IMR-90 (cell line): ENCODE measurements at places on chromosomes 16 and 17. TPM values are rescaled to one million over a fixed set of nuclear protein-coding genes. Genes with fewer than 3 reads are reported as not detected.

Gene RASD1
- 0.54 and 1.1 TPM in 2 replicates for total RNA-seq

DNA sequence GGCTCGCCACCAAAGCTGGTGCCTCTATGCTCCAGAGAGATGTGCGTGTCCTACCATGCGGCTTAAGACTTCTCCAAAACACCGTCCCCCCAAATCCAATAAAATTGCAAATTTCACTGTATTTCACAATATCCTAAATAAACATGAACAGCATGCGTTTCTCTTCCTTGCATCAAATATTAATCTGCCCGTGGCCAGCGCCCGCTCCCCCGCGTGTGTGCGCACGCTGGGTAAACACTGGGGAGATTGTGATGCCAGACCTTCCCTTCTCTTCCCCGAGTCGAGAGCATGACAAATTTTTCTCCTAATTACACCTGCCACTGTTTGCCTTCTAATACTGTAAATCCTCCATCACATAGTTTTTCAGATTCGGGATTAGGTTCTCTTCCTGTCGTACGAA lies 148.1 kb downstream of the MRM1 start:
- H3K27me3 ChIP-seq, result peaks cover 24% of the 10 kb centered on the region
- no peak for DNase-seq
- no peak overlapping the region for H3K27ac ChIP-seq

GRCh38 chr16:741986-742629 lies 1.3 kb upstream of the CIAO3 start:
- no peak overlapping the region for H3K4me3 ChIP-seq
- H3K27me3 ChIP-seq, result no peaks in the 10 kb centered on the region
- H3K36me3 ChIP-seq, result peaks cover 6% of the 10 kb centered on the region; the same call in 1 of the 2 replicates
- H3K27ac ChIP-seq, result no peak overlapping the region
- DNase-seq, result no peak
- peaks cover 5% of the 10 kb centered on the region; the same call in 1 of the 2 replicates for H3K4me1 ChIP-seq

GRCh38 chr17:17752821-17753321 lies 71.6 kb downstream of the RAI1 start:
- peaks cover 16% of the 10 kb centered on the region for H3K4me1 ChIP-seq
- H3K27ac ChIP-seq, result peak overlapping the region; percentile 74
- no peaks in the 10 kb centered on the region for H3K27me3 ChIP-seq
- peak overlapping the region; percentile 43; the same call in 1 of the 2 replicates for H3K4me3 ChIP-seq
- no peaks in the 10 kb centered on the region; the same call in 1 of the 2 replicates for H3K36me3 ChIP-seq
